ENCODE measurements at places on chromosomes 13 and 19. TPM values are rescaled to one million over a fixed set of nuclear protein-coding genes. Genes with fewer than 3 reads are reported as not detected.

Gene GJB6
- polyA plus RNA-seq, result 4.6 TPM

Gene ZNF135
- polyA plus RNA-seq, result 18.6 TPM

Gene CNN2
- polyA plus RNA-seq, result 174 TPM

Gene DCT
- polyA plus RNA-seq, result 0.47 TPM

Gene NCAN
- 0.12 TPM for polyA plus RNA-seq

Gene CCDC8
- polyA plus RNA-seq, result 54.6 TPM

DNA sequence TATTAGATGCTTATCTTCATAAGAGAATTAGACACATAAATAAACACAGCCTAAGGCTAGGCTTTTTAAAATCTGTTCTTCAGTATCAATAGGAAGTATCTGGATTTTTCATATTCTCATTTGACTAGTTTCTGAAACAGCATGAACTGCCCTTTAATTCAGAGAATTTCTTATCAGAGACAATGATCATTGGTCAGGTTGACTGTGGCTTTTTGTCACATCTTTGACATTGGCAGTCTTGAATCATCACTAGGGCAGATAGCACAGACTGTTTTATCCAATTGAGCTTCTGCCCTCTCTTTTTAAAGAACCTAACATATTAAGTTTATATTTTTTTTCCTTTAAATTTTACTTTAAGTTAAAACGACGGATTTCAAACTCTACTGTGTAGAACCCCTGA is 59.6 kb downstream of the DPY19L3 start:
- no peak for DNase-seq

DNA sequence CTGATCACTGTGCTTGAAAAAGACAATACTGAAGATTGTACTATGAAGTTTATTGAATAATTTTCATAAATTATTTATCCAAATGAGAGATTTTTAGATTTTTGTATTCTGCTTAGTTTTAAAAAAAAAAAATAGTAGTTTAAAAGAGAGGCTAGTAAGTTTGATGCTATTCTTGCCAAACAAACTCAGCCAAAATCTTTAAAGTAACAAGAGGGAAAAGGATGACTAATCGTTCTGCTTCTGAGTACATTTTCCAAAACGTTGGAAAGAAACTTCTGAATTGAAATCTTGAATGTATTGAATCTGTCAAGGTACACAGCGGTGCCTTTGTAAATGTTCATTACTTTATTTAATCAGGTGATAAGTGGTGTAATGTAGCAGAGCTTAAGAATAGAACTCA is 34.4 kb downstream of the NUP58 start:
- DNase-seq, result no peak

DNA sequence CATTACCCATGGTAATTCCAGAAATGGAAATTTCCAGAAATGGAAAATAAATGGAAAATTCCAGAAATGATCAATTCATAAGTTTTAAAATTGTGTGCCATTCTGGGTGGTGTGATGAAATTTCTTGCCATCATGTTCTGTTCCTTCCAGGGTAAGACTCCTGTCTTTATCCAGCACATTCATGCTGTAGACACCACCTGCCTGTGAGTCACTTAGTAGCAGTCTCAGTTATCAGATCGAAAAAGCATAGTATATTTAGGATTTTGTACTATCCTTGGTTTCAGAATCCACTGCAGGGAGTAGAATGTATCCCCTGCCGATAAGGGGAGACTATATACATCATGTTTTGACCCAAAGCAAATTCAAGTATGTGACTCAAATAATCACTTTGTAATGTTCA is 26.7 kb upstream of the CSNK1A1L start:
- no peak for DNase-seq

- DNase-seq, result no peak
Measured at GRCh38 chr13:93118081-93118615, 108.5 kb upstream of the GPC6 start.

DNA sequence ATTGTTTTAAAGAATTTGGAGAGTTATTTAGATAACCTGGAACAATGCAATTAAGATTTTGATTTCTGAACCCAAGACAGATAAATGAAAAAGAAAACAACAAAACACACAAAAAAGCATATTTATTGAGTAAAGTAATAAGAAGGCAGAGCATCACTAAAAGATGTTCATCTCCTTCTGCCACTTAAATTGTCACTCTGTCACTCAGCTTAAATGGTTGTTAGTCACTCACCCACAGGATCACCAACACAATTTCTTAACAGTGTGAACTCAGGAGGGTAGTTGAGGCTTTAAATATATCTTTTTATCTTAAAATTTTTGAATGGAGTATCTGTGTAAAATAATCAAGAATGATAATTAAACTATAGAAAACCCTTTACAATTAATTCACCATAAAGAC is 1215.5 kb upstream of the PCDH20 start:
- no peak for DNase-seq

DNA sequence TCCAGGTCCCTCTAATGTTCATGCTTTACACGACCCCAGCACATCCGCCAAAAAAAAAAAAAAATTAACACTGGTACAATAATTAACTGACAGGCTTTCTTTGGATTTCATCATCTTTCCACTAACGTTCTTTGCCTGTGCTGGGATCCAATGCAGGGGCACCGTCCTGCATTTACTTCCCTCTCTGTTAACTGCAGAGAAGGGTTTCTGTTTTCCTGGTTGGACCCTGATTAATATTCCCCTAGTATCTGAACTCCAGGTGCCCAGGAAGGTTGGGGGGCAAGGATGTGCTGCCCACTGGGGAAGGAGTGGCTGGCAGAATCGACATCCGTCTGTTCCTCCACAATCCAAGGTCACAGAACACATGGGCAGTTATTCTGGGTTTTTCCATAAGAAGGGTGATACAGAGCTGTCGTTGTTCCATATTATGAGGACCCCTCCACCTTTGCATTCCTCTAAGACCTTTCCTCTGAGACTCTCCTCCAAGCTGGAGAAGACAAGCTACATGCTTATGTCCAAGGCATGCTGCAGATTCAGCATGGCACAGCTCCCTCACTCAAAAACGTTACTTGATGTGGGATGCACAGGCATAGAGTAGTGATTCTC is 4.5 kb upstream of the LAIR1 start:
- DNase-seq, result no peak

GRCh38 chr19:37930416-37930815 is 23.4 kb downstream of the SIPA1L3 start:
- DNase-seq, result no peak

GRCh38 chr13:51816604-51817249 is 12.8 kb upstream of the DHRS12 start:
- no peak for DNase-seq

DNA sequence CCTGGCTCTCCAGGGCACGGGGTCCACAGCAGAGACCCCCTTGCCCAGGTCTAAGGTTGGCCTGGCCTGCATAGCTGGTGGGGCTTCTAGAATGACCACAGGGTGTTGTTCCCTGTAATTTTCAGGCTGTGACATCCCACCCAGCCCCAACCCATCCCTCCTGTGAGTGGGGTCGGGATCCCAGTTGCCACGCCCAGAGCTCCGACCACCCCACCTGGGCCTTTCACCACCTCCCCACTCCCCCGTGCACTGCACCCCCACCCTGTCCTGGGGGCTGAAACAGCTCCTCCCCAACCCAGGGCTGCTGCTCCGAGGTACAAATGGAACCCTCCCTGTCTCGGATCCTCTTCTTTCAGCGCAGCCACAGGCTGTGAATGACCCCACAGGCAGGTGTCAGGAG is 8.4 kb upstream of the SLC7A10 start:
- no peak for DNase-seq

GRCh38 chr13:71218960-71219359 is 648.0 kb downstream of the DACH1 start:
- no peak for DNase-seq

DNA sequence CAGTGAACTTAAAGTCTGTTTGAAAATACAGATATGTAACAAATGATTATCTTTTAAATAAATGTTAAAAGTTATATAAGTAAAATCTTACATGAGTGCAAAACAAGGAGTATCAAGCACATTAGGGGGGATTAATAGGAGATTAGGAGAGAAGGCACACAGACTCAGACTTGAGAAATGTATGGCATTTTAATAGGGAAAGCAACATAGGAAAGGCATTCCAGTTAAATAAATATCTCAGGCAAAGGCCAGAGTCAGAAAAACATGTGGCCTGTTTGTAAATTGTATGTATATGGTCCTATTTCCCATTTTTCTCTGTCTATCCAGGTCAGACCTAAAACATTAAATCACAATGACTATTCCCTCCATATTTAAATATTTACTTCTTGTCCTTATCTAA is 462.7 kb downstream of the GPC6 start:
- no peak for DNase-seq

DNA sequence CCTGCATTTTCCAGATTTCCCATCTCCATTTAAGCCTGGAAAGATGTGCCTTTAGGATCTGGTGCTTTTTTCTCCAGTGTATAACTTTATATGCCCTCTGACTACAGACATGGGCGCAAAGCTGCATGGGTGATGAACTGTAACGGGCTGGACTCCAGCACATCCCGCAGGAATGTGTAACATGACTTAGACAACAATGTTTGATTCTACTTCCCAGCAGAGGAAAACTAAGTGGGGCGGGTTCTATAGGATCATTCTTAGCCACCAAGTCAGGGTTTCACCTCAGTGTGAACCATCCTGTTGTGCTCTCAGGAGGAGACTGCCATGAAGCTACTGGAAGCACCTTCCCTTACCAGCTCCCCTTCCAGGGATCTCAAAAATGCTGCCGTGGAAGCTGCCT is 93.2 kb upstream of the SERP2 start:
- DNase-seq, result no peak

DNA sequence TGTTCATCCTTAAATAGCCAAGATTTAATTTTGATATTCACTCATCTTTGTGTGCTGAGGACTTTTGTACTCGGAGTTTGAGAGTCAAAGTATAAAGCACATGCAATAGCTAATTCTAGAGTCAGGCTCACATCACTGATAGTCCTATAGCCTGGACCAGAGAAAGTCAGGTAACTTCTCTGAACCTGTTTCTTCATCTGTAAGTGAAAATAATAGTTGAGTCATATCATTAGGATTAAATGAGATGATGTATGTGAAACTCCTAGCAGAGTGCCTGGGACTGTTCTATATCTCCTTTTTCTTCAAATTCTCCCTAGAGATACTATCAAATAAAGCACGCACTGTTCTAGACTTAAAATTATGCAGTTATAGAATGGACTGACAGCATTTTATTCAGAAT is 9.0 kb downstream of the CHAMP1 start:
- DNase-seq, result no peak

- DNase-seq, result no peak
Measured at GRCh38 chr13:111980146-111980929, 86.6 kb upstream of the SOX1 start.

- no peak for DNase-seq
Measured at GRCh38 chr13:112054616-112055015, 12.3 kb upstream of the SOX1 start.

GRCh38 chr19:38059897-38060296 is 152.9 kb downstream of the SIPA1L3 start:
- DNase-seq, result no peak

DNA sequence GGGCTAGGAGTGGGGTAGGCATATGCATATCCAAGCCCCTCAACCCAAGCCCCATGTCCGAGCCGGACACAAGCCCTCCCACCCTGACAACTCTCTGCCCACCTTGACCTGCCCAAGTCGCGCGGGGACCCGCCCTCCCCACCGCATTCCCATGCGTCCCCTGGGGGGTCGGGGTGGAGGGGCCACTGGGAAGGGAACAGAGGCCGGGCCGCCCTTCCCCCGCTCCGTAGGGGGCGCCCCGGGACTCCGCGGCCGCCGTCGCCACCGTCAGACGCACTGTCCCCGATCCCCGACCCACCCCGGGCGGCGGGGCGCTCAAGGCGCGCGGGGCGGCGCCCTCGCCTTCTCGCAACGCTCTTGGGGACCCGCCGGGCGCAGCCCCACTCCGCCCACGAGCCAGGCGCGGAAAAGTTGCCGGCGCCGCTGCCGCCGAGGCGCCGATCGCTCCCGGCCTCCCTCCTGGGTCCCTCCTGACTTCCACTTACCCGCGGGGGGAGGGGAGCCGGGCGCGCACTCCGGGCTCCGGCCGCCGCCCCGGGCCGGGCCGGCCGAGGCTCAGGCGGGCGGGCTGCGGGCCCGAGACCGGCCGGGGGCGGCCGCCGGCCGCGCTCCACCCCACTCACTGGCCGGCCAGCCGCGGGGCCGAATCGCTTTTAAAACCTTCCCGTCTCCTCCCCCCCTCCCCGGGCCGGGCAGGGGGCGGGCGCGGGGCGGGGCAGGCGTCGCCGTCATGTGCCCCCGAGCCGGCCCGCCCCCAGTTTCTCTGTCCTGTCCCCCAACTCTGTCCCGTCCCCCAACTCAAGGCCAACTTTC is 34.4 kb upstream of the NANOS3 start:
- DNase-seq, result no peak

- DNase-seq, result no peak
Measured at GRCh38 chr13:113843864-113844556, 19.9 kb downstream of the GAS6 start.

DNA sequence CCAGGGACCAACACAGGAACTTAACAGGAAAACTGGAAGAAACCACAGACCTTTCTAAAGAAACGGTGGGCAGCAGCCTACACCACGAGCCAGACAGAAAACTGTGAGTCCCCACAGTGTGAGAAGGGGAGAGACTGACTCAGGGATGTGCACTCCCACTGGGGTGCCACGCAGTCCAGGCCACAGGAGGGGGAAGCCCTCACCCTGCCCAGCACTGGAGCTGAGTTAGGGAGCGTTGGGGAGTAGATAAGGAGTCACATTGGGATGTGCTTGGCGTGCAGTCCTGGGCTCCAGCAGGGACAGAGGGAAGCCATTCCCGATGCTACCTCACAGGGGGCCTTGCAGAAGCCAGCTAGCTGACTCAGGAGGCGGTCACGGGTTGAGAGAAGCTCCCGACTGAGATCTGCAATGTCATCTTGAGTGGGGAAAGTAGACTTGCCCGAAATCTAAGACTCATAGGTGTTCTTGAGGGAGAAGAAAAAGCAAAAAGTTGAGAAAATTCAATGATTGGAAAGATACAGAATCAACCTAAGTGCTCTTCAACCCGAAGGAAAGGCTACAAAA is 17.3 kb downstream of the SIGLEC8 start:
- DNase-seq, result no peak

GRCh38 chr13:80139196-80139595 is 201.7 kb downstream of the SPRY2 start:
- DNase-seq, result no peak

DNA sequence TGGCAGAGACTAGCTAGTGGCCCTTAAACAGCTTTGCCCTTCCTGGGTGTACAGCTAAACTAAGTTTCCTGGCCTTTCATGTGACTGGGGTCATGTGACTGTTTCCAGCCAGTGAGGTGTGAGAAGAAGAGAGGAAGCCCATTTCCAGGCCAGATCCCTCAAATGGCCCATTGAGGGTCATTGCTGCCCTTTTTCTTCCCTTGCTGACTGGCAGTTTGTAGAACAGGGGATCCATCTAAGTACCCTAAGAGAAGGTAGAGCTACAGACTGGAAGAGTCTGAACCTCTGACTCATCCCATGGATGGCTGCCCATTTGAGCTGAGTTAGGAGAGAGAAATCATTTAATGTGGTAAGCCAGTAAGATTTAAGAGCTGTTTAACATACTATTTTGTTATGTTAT is 2.8 kb downstream of the SWSAP1 start:
- no peak for DNase-seq

DNA sequence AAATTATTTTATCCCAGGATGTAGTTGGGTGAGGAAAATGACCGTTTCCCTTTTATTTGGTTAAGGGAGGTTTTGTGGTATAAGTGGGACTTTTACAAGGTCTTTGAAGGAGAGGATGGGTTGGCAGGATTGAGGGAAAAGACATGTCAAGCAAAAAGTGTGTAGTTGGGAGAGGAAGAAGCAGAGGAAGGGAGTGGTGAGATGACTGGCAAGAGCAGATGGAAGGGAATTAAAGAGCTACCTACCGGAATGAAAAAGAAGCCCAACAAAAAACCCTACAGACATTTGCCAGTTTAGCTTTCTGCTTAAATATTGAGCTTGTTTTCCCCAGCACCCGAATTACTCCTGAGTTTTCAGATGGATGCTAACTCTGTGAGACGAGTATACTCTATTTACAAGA is 19.6 kb downstream of the FRY start:
- DNase-seq, result no peak
